ENCODE measurements at places on chromosomes 6 and 20.
A peak's percentile ranks its signal among the peaks of the same experiment; 100 is the strongest.

DNA sequence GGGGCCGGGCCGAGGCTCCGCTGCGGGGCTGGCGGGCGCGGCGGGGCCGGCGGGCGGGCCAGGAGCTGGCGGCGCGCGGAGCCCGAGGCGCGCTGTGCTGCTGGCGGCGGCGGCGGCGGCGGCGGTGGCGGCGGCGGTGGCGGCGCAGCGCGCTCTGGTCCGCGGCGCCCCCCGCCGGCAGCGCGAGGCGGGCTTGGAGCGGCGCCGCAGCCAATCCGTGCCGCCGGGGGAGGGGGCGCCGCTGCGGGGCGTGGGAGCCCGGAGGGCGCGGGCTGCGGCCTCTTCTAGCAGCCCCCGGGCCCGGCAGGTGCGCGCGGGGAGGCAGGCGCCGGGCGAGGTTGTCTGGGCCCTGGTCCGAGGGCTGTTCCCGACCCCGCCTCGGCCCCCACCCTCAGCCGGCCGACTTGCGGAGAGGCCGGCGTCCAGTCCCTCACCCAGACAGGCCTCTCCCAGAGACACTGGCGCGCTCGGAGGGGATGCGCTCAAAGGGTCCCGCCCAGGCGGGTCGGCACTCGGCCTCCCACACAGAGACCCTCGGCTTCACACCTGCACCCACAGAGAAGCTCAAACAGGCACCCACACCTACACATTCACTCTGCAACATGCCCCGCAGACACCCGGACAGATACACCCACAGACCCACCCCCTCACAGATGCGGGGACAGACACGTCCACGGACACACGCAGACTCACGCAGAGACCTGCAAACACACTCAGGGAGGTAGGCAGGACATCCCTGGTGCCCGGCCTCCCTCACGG lies at the start of gene RIMS4:
Gene RIMS4 (minus strand): TSS at position 156 of the 759 bp plus-strand sequence. CDS start 275 bp downstream, outside the sequence.
- no peak for DNase-seq

- no peak for DNase-seq
Measured at GRCh38 chr6:142008016-142008735, 124.5 kb upstream of the GJE1 start.

DNA sequence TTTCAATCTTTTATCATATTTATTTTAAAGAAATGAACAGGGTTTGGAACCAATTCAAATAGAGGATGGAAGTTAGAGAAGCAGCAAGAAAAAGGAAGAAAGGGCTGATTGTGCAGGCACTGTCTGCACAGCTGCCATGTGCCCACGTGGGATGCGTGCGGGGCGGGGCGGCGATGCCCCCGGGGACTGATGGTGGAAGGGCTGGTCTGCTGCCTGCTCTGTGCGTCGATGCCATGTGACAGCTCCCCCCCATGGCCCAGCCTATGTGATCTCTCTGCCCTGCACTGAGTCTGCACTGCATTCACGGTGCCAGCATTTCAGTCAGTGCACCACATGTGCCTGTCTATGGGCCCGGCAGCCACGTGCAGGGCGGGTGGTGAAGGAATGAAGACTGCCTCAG lies 96.4 kb downstream of the IRF4 start:
- no peak for DNase-seq

- no peak for DNase-seq
Measured at GRCh38 chr6:109251839-109252238, 130.4 kb downstream of the CD164 start.

GRCh38 chr20:39935901-39936300 lies 753.1 kb downstream of the MAFB start:
- DNase-seq, result no peak

DNA sequence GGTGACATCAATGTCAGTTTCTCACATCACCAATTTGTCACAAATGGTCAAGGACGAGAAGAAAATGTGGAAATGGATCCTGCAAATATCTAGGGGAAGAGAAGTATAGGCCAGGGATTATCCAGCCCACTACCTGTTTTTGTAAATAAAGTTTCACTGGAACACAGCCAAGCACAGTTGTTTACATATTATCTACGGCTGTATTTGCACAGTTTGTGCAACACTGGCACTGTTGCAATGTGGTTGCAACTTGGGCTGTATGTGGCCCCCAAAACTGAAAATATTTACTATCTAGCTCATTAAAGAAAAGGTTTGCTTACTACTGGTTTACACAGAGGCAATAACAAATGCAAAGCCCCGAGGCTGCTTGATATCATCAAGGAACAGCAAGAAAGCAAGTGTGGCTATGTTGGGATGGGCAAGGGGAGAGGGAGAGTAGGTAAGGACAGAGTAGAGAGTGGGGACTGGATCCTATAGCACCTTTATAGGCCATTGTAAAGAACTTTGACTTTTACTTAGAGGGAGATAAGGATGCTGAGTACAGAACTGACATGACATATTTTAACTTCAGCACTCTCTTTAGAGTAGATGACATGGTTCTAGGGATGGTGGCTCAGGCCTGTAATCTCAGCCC lies 11.8 kb upstream of the STXBP5 start:
- DNase-seq, result no peak

DNA sequence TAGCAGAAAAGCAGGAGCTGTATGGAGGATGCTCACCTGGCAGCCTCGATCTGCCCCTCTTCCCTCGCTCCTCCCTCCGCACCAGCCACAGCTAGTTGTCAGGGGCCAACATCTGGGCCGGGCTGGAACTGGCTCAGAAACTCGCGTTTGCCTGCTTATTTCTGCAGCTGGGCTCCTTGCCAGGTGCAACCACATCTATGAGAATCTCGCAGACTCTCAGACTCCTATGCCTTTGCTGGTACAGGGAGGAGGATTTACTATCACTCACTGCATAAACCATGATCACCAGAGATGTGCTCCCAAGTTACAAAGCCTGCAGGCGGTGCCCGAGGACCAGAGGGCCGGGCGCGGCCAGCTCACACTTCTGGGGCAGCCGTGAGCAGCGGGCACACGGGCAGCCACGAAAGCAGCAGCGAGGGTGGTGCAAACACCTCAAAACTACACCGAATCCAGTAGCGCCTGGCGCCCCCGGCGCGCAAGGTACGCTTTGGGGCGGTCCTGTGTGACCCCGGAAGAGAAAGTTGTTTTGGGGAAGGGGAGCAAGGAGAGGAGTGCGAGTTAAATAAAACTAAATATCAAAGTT lies 577 bp upstream of the LRRC1 start:
- DNase-seq, result peak; percentile 58

GRCh38 chr6:162074641-162075275 lies 652.8 kb downstream of the PRKN start:
- DNase-seq, result no peak

DNA sequence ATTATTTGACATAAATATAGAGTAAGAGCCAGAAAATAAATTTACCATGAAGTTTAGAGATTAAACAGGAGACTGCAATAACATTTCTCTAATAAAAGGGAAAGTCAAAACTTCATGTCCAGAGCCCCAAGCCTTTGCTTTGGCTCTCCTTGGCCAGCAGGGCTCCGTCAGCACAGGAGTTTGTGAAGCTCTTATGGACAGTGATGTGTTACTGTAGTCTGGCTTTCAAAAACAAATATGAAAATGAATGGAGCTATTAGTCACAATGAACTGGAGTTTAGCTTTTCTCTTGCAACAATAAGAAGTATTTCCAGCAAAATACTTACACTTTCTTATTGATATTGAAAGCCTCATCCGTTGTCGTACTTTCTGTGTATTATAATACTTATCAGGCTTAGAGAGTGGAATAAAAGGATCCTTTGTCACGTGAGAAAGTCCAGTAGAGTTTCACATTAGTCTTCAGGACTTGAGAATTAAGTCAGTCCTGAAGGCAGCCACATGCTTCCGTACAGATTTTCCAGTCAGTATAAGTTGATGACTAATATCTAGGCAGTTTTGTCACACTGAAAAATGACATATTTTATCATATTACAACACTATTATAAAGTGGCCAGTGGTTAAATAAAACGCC lies 117.0 kb upstream of the PRL start:
- DNase-seq, result no peak

- DNase-seq, result no peak
Measured at GRCh38 chr6:113733381-113733780, 123.8 kb upstream of the MARCKS start.

GRCh38 chr6:148565321-148565926 lies 181.4 kb upstream of the UST start:
- DNase-seq, result no peak

DNA sequence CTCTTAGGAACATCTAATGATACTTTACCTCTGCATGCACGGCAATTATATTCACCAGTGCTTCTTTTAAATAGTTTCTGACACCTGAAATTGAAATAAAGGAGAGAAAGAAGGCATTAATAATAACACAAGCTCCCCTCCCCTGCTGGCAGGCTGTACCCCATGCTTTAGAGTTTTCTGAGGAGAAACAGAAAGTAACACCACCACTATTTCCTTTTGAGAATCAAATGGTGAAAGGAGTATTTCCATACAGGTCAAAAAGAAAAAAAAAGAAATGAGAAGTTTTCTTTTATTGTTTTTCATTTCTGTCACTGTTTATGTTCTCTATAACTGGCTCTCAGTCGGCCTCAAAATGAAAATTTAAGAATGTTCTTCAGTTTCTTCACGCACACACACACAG lies 108.1 kb downstream of the IRF4 start:
- no peak for DNase-seq

GRCh38 chr20:53910351-53911002 lies 159.9 kb downstream of the BCAS1 start:
- DNase-seq, result no peak

GRCh38 chr6:137005073-137005472 lies 39.7 kb downstream of the IL20RA start:
- no peak for DNase-seq

DNA sequence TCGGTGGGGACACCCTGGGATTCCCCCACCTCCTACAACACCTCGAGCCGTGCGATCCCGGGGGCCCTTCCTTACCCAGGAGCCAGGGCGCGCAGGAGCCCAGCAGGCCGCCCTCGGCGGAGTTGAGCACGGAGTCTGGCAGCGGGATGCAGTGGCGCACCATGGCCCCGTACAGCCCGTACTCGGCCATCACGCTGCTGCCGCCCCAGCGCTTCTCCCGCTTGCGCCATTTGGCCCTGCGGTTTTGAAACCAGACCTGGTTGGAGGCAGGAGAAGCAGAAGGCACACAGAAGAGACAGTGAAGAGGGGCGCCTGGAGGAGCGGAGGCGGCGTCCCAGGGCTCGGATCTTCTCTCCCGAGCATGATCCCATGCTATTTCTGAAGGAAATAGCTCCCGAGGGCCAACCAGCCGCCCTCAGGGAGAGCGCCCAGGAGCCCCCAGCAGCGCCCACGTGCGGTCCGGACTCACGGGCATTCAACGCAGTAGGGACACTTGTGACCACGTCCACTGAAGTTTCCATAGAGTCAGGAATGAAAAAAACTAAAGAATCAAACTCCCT lies 4.3 kb downstream of the VSX1 start:
- no peak for DNase-seq

- no peak for DNase-seq
Measured at GRCh38 chr6:151205721-151206600, 33.8 kb upstream of the AKAP12 start.

GRCh38 chr20:22353586-22353985 lies 230.8 kb downstream of the FOXA2 start:
- no peak for DNase-seq

DNA sequence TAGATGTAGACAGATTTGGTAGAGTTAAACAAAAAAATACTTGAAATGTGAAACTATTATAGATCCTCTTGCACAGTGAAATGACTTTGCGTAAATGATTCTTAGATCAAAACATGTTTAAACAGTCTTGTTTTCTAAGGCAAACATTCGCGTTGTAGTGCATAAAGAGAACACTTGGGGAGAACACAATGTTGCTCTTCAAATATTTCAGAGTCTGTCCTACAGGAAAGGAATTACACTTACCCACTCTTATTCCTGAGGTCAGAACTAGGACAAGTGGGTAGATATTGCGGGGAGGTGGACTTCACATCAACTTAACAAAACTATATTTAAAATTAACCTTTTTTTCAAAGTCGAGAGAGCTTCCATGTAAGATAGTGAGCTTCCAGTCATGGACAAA lies 183.5 kb upstream of the PCSK2 start:
- DNase-seq, result no peak

DNA sequence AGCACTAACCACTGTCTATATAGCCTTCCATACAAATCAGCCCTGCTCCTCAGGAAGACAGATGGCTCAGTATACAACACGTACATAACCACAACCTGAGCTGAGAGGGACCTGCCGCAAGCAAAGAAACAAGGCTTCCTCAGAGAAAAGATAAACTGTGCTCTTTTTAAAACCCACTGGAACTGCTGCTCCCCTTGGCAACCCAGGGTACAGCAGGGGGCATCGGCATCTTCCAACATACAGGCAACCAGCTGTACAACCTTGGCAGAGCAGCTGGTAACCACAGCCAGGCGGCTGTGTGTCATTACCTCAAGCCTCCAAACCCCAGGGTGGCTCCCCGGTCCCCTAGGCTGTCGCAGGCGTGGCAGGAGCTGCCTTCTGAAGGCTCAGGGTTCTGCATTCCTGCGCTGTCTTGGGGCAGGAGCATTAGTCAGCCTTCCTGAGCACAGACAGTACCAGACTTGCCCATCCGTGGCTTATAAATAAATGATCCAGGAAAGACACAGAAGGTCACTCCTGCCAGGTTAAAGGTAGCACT lies 249.5 kb downstream of the ADGRG6 start:
- DNase-seq, result no peak

GRCh38 chr6:30979141-30979540 lies 4.4 kb upstream of the MUC21 start:
- no peak for DNase-seq

DNA sequence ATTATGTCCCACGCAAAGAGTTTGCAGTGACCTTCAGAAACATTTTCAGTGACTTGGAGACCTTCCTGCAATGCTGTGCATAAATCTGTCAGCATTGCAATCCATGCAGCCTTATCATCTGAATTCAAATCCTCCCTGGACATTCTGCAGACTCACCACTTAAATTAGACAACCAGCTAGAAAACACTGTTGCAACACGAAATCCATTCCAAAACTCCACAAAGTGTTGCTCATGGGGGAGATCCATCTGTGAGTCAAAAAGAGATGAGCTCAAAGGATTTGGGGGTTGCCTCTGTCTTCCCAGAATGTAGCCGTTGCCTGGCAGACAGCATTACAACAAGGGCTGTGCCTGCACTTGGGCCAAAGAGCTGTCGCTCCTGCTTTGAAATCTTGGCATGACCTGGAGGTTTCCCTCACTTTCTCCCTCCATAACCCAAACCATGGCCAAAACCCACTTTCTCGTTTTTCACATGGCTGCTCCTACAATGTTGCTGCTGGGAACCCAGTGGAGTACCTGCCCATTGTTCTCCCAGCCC lies 163.5 kb upstream of the CDYL start:
- DNase-seq, result no peak

- DNase-seq, result no peak
Measured at GRCh38 chr20:46218656-46219055, 89.6 kb downstream of the CDH22 start.

DNA sequence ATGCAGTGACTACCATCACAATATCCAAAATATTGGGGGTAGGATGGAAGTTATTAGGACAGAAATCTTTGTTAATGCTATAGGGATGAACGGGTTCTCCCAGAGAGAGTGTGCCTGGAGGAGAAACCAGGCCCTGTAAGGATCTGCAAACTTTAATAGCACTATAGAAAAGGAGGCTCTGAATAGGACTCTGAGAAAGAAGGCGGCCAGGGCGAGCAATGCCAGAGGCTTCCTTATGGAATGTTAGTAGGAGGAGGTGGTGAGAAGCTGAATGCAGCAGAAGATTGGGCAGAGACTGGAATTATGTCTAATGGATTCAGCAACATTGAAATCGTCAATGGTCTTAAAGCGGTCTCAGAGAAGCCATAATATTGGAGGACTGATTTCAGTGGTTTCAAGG lies 84.6 kb upstream of the SYNDIG1 start:
- DNase-seq, result no peak

All from T-helper 1 cell (primary cell).